ENCODE measurements at places on chromosomes 4 and X.

GRCh38 chr4:1971456-1972200, 37.1 kb downstream of the NELFA start:
- no peak for DNase-seq

DNA sequence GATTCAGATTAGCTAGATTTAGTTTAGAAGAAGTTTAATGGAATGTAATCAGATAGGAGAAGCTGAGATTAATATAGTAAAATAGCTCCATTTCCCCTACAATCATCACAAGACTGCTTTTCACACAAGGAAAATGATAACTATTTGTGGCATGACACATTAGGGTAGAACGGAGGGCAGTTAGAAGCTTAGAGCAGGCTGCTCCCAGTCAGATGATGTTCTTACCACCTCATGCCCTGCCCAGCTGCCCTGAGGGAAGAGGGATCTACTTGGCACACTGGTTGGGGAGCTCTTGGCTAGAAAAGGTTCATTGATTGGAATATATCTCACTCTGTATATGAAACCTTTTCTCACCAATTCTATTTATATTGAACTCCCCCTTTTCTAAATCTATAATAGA, 180.7 kb upstream of the IL15 start:
- peak; percentile 60 for DNase-seq

DNA sequence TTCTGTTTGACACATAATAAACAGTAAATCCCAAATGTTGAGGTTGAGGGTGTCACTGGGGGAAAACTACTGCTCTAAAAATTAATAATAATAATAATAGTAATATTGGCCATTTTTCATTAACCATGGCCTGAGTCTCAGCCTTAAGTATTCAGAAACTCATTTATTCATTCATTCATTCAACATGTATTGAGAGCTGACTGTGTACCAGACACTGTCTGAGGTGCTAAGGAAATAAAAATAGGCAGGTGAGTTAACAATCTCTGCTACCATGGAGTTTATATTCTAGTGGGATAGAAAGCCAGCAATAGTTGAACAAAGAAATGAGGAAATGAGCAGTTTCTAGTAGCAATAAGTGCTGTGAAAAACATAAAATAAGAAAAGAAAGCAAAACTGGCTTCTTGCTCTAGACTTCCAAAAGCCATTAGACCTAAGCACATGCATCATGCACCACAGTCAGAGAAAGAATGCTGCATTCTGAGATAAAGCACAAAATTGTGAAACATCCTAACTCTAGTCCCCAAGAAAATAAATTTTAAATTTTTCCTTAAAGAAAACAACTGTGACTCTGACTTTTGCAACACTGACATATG, 278.7 kb downstream of the RCHY1 start:
- no peak for DNase-seq

DNA sequence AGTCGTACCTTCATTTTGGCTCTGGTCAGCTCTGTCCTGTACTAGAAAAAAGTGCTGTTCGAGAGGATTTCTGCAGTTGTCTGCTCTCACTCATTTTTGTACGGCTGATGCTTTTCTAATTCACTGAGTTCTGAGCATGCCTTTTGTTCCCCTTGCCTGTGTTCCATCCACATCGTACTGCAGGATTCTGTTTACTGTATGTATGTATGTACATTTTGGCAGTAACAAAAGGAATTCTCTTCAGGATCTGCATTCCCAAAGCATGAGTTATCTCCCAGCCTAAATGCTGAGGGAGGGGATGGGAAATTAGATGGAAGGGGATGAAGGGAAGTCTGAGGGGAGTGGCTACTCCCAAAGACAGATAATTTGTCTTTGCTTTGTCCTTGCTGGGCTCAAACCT, 87.6 kb downstream of the GBA3 start:
- DNase-seq = no peak

GRCh38 chr4:138163171-138163570, 79.0 kb downstream of the SLC7A11 start:
- no peak for DNase-seq

GRCh38 chr4:63049278-63049677, 1360.0 kb downstream of the TECRL start:
- no peak for DNase-seq

GRCh38 chr4:56995525-56995924, 16.8 kb downstream of the POLR2B start:
- DNase-seq = peak; percentile 53

DNA sequence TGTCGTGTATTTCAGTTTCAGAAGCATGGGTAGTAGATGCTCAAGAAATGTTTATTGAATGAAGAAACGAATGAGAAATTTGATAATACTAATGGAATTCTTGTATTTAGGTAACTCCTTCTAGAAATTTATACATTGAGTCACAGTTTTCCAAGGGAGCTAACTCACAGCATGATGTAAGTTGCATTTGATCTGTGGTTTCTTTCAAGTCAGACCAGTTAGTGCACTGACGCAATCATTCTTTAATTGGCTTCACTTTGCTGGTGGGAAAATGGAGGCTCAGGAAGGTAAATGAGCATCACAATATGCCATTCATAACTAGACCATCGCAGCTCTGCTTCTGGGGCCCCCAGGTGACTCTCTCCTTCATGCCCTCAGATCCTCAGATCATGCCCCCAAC, 17.3 kb upstream of the CWH43 start:
- DNase-seq = peak; percentile 62

GRCh38 chrX:68652326-68653170, 5.1 kb downstream of the STARD8 start:
- peak; percentile 69 for DNase-seq

DNA sequence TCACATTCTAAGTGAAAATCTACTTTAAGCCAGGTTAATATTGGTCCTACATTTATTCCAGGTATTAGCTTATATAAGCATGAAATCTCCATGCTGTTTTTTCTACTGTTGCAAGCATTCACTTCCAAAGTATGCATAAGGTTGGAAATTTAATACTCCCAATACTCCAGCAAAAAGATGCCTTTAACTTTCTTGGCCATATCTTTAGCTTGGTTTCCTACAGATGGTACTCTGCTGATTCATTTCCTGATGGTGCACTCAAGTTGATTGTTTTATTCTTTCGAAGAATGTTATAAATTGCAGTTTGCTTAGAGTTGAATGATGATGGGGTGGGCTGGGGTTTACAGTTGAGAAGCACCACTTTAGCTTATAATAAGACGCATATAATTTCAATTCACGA, 330.2 kb downstream of the PTTG2 start:
- peak; percentile 55 for DNase-seq

- DNase-seq = peak; percentile 47
Observed at GRCh38 chrX:115679460-115679859, 118.5 kb downstream of the PLS3 start.

DNA sequence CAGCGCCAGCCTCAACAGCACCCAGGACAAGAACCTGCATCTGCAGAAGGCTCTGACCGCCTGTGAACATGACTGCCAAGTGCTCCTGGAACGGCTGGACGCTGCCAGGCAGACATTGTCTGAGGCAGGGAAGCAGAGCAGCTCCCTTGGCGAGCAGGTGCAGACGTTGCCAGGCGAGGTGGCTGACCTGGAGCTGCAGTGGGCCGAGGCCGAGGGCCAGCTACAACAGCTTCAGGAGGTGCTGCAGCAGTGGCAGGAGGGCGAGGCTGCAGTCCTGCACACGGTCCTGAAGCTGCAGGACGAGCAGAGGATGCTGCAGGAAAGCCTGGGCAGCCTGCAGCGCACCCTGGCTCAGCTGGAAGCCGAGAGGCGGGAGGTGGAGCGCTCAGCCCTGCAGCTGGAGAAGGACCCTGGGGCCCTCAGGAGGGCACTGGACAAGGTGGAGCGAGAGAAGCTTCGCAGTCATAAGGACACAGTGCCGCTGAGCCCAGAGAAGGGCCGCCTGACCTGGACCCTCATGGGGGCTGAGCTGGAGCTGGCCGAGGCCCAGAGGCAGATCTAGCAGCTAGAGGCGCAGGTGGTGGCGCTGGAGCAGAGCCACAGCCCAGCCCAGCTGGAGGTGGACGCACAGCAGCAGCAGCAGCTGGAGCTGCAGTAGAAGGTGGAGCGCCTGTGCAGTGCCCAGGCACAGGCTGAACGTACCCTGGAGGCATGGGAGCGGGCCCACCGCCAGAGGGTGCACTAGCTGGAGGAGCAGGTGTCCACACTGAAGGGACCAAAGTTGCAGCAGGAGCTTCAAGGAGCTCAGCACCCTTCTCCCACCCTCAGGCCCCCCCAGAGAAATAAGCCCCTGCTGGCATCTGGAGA, 16.4 kb downstream of the SMIM10L2A start:
- DNase-seq = no peak

GRCh38 chr4:182465979-182466378, 222.8 kb downstream of the TENM3 start:
- no peak for DNase-seq

- no peak for DNase-seq
Observed at GRCh38 chr4:173498023-173498422, 32.0 kb downstream of the HAND2 start.

DNA sequence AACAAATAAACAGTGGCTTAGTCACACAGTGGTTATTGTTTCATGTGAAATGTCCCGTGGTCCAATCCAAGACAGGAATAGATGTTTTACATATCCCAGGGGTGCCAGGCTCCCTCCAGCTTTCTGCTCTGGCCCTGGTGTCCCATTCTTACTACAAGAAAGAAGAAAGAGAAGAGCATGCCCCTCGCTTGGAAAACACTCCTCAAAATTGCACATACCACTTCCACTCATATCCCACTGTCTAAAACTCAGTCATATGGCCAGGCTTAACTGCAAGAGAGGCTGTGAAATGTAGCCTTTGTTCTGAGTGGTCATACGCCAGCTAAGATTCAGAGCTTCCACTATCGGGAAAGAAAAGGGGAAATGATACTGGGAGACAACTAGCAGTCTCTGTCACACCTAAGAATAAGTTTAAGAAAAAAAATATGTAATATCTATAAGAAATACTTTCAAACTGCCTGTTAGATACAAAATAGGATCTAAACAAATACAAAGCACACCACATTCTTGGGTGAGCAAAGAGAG, 306.8 kb upstream of the FAM241A start:
- DNase-seq = no peak

DNA sequence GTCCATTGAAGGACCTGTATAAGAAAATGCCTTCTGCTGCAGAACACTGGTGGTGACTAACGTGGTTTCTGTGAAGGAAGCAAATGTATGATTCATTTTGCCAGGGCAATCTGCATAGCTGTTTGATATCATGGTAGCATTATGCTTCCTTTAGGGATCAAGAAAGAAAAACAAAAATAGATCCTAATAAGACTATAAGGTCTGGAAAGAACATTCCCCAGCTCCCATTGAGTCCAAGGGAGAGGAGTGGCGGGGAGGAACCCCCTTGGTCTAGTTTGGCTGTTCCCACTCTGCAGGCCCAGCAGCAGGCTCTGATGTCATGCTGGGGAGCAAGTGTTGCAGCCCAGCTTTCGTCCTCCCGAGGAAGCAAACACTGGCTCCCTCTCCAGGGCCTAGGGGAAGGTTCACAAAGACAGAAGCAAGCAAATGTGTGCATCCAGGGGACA, 154.5 kb upstream of the GALNT7 start:
- DNase-seq = peak; percentile 54

DNA sequence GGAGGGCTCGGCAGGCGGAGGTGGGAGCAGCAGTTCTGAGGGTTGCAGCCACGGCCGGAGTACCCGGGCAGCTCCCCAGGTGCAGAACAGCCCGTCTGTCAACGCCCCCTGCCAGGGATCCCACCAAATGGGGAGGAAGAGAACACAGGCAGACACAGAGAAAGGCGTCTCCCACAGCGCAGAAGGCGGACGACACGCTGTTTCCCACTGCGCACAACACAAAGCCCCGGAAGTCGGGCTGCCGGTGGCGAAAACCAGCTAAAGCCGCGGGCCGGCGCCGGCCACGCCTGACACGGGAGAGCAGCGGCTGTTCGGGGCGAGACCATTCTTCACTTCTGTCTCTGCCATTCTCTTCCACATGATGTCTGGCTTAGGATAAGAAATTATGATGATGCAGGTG, 31.6 kb downstream of the CTBP1 start:
- DNase-seq = no peak

GRCh38 chr4:5143306-5143861, 92.1 kb downstream of the STK32B start:
- DNase-seq = no peak

- no peak for DNase-seq
Observed at GRCh38 chr4:114488301-114488982, 110.2 kb upstream of the UGT8 start.

GRCh38 chr4:167221084-167221483, 13.2 kb downstream of the SPOCK3 start:
- DNase-seq = no peak

DNA sequence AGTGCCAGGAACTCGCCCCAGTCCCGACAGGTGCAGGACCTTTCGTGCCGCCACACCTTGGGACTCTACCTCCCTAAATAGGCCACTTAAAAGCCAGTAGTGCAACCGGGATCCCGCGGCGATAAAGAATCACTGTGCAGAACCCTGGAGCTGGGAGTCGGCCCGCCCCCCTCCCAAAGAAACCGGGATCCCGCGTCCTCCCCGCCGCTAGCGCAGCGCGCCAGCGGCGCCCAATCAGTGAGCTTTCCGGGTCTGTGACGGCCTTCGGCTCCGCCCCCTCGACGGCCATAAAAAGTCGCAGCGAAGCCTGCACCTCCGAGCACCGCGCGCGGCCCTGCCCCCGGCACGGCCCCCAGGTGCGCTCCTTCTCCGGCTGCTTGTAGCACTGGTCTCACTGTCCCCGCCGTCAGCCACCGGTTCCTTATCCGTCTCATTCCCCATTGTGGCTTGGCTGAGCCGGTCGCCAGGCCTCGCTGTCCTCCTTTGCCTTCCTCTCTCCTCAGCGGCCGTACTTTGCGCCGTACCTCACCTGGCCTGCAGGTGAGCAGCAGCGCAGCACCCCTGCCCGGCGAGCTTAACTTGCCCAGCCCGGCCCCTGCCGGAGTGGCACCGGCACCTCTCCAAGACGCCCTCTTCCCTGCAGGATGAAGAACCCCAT, at the start of gene LRAT:
LRAT (plus strand) TSS at position 318 of the 658 bp plus-strand sequence; CDS start at position 645, 327 bp downstream.
- DNase-seq = peak; percentile 4

DNA sequence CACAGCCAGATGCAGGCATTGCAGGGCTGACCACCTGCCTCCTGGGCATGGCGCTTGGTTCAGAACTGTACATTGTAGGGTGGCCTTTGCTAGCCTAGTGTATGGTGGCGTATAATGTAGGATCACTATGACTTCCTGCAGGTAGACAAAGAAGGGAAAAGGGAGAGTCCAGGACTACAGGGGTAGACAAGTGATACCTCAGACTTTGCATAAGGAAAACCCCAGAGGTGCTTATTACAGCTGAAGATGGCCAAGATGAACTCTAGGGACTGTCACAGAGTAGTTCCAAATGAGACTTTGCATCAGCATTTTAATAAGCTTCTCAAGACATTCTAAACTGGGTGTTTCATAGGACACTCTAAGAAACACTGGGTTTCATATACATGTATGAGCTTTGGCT, 116.4 kb upstream of the PUDP start:
- no peak for DNase-seq

DNA sequence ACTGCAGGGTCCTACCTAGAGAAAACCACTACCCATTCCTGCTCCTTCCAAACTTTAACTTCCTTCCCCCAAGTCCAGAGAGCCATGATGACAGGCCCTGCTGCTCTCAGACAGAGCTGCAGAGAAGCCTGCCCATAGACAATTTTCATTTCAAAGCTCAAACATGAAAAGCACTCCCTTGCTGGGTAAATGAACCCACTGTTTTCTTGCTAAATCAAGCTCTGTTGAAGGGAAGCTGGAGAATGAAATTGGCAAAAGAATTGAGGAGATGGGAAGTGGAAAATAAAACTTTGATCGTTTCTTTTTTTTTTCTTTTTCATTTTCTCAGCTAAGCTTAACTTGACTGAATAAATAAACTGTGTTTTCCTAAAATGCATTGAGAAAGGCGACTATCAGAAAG, 331.1 kb upstream of the CPEB2 start:
- no peak for DNase-seq
